NK-92 treated with Interleukin-12 subunit alpha and Interleukin-12 subunit beta, amount 100 ng/mL, for 24 hours (cell line): ENCODE measurements at places on chromosomes 11 and 22.

GRCh38 chr11:6604081-6604626, 580 bp downstream of the ILK start:
- DNase-seq, result no peak

- DNase-seq, result no peak
These were observed 245.9 kb upstream of the ANO3 start for GRCh38 chr11:26086028-26086427.

- no peak for DNase-seq
These were observed 16.4 kb downstream of the APOL2 start for GRCh38 chr22:36222887-36223450.

DNA sequence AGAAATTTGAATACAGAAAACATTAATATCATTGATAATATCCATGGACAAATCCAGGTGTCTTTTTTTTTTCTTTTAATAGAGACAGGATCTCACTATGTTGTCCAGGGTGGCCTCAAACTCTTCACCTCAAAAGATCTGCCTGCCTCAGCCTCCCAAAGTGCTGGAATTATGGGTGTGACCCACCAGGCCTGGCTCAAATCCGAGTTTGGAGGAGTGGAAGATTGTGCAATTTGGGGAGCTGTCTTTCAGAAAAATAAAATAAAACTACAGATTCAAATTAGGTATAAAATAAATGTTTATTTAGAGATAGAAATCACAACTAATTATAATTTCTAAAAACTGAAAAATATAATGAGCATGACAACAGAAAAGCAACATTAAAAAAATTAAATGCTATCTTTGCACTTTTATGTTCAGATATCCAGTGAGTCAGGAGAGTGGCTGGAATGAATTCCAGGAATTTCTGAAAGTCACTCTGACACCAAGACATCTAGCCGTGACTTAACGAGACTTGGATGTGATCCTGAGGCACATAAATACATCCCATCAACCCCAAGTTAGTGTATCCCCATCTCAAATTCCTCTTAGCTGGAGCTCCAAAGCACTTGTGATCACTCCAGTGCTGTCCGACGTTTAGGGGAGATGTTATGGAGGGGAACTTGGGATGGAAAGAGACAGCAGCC, 128.6 kb upstream of the THY1 start:
- DNase-seq, result no peak

DNA sequence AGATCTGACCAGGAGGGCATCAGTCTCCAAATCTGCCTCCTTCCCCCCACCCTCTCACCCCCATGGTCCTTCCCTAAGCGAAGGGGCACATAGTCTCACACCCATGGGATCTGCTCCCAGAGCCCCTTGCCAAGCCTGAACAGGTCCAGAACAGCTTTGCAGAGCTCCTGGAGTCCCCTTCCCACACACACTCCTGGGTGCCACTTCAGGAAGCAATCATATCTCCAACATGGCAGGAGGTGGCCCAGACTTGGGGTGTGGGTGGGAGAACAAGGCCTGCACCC, 63.0 kb downstream of the MICAL3 start:
- no peak for DNase-seq
